ENCODE measurements at places on chromosomes 4 and X.

DNA sequence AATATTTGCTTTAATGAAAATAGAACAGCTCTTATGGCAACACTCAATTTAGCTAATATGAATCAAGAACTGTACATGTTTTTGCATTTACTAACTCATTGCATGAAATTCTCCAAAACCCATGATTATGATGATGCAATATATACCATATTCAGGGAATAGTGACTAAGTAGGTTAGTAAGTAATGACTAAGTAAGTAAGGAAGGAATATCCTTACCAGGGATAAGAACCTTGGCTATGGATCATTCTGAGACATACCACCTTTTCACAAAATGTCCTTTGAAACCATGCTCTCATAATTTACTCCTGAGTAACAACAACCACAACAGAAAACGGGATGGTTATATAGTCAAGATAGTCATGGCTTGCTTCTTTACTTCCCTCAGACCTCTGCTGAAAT is 1513.0 kb downstream of the STIM2 start:
- no peak for DNase-seq

GRCh38 chr4:144645102-144645630 is 790 bp upstream of the HHIP start:
- DNase-seq, result no peak

- no peak for DNase-seq
These were observed 147.0 kb upstream of the CTSO start for GRCh38 chr4:156100651-156101050.

GRCh38 chrX:33336783-33337182 is 125.4 kb upstream of the DMD start:
- no peak for DNase-seq

DNA sequence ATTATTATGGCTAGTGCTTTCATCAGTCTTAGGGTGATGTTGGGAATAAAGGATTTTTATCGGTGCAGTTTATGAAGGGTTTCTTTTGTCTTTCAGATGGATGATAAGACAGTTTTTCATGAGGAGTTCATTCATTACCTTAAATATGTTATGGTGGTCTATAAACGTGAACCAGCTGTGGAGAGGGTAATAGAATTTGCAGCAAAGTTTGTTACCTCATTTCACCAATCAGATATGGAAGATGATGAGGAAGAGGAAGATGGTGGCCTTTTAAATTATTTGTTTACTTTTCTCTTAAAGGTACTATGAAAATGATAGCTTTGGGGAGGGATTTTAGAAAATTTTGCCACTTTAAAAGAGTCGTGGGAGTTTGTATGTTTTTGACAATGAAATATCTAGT is 1.3 kb downstream of the NCAPG start:
- no peak for DNase-seq

GRCh38 chr4:15322006-15322405 is 105.8 kb upstream of the C1QTNF7 start:
- no peak for DNase-seq

DNA sequence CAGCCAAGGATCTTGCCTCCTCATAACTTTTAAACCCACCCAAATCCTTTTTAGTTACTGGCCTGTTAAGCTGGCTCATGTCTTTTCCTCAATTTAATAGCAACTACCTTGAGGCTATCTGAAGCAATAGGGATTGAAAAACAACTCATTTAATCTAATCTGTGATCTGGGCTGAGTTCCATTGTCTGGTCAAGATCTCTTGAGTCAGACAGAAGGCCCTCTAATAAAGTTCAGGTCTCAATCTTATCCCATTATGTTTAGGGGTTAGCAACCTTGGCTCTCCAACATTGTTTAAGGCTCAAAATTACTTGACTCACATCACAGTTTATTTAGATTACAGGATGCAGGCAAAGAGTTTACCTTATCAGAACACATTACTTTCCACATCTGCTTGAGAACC is 436.1 kb downstream of the ANKRD50 start:
- no peak for DNase-seq
